Activated CD8-positive, alpha-beta memory T cell treated with anti-CD3 and anti-CD28 coated beads, Interleukin-2, amount 50 U/mL, for 48 hours (primary cell): ENCODE measurements at places on chromosomes 4 and X.

GRCh38 chrX:110108381-110108821, 105.5 kb downstream of the TMEM164 start:
- DNase-seq, result no peak

GRCh38 chrX:29453333-29453732, 762.0 kb upstream of the MAGEB2 start:
- DNase-seq, result no peak

- DNase-seq, result no peak
Observed at GRCh38 chr4:47913330-47913729, 1.1 kb downstream of the NFXL1 start.

DNA sequence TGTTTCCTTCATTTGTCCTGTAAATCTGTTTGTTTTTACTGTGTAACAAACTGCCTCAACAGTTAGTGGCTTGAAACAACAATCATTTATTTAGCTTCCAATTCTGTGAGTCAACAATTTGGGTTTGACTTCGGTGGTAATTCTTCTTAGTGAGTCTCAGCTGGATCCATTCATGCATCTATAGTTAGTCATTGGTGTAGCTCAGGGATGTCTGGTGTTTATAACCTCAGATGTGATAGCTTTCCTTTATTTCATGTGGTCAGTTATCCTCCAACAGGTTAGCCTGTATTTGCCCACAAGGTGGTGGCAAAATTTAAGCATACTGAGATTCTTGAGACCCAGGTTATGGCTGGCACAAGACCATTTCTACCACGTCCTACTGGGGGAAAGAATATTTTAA, 1267.2 kb downstream of the RAPGEF2 start:
- no peak for DNase-seq

- no peak for DNase-seq
Observed at GRCh38 chr4:4991541-4992099, 27.6 kb downstream of the CYTL1 start.

DNA sequence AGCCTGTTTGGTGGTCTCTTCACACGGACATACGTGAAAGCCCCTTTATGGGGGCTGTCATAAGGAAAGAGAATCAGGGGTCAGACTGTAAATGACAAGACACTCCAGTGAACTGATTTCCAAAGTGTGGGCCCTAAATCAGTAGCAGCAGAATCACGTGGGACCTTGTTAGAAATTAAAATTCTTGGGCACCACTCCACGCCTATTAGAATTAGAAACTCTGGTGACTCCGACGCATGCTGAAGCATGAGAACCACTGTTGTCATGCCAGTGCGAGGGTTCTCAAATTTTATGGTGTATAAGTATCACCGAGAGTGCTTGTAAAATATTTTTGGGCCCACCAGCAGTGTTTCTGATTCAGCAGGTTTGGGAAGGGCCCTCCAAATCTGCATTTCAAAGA, 672.8 kb downstream of the DMD start:
- no peak for DNase-seq

DNA sequence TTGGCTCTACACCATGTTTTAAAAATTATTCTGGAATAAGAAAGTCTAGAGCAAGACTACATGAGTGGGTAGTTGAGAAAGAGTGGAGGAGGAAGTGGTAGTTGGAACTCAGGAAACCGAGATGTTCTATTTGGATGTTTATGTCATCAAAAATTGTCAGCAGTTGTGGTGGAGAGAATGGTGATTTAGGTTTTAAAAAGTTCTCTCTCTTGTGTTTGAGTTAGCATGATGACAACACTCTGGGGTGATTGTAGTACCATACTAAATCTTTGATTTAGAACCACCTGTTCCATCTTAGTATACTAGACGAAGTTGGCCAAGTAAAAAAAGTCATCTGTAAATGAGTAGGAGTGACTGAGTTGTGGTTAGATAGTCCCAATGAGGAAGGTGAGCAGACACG, 40.7 kb downstream of the KLHL2 start:
- no peak for DNase-seq

GRCh38 chr4:152937336-152938236, 1.5 kb downstream of the FHDC1 start:
- DNase-seq, result no peak

DNA sequence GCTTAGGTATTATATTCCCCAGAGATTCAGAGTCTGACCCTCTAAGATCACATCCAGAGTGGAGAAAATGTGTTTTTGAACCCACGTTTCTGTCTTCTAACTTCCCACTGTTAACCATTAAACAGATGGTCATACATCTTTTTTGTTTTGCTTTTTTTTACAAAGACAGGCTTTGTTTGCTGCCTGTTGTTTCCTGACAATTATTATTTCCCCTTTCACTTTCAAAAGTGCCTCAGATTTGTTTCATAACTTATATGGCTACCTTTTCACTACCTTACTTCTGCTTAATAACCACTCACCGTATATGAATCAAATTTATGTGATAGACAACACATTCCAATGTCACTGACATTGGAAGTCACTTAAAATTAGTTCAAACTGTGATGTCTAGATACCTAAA, 142.2 kb downstream of the HS3ST1 start:
- DNase-seq, result no peak

GRCh38 chr4:56764223-56764622, 57.3 kb downstream of the SPINK2 start:
- no peak for DNase-seq

- no peak for DNase-seq
Observed at GRCh38 chrX:148193759-148194158, 212.6 kb downstream of the FMR1NB start.

- DNase-seq, result no peak
Observed at GRCh38 chr4:32830160-32830559, 2110.0 kb downstream of the PCDH7 start.

DNA sequence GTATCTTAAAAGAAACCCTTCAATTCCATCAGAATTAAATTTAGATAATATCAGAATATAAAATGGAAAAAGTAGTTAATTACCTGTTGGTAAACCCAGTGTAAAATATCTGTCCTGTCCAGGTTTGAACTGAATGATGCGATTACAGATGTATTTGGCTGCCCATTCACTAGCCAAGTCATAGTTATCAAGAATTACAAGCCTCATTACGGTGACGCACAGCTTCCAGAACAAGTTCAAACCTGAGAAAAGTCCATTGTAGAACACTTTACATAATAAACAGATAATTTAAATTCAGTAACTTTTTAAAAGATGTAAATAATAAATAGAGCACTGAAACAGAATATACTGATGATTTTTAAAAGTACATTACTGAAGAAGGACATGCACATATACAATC, 4.4 kb downstream of the GNPDA2 start:
- DNase-seq, result no peak

DNA sequence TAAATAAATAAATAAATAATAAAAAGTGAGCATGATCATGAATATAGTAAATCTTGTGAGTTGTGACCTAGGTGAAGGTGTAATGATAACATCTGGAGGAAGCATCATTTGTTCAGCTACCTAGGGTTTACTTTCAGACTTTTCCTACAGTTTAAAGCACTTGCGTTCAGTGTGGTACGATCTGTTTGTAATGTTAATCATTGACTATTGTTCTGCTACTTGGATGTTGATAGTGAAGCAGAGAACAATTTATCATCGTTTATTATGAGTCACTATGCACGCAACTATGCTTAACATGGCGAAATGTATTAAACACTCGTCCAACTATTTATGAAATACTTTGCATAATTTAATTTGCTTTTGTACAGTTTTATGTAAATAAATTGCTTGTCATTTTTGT, 426.2 kb downstream of the PCDH7 start:
- no peak for DNase-seq

DNA sequence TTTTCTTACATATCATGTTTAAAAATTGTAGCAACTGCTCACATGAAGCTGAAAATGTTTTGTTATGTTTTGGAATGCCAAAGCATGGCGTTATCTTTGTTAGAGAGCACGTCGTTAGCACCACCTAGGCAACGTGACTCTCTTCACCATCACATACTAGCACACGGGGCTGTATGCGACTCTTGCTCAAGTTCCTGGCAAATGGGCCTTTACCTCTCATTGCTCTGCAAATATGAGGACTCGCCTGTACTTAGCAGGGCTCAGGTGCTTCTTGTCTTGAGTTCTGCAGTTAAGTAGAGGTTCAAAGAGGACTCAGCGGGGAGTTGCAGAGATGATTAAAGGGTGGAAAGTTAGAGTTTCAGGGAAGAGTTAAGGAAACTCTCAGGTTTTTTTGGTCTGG, 59.4 kb downstream of the CLCN4 start:
- DNase-seq, result no peak

DNA sequence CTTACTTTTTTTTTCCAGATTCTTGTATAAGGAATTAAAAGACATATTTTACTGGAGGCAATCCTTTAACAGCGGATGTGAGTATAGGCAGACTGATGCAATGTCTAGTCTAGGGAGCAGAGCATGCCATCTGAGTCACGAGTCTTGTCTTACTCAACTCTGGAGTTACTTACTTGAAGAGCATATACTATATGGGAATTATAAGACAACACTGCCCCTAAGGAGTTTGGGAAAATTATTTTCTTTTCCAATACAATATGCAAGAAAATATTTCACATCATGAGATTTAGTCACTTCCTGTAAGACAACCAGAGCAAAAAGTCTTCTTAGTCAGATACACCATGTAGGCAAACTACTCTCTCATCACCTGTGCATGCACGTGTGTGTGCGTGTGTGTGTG, 537.3 kb upstream of the FTHL17 start:
- no peak for DNase-seq

- DNase-seq, result no peak
Observed at GRCh38 chr4:148152868-148153625, 289.2 kb downstream of the NR3C2 start.

- DNase-seq, result no peak
Observed at GRCh38 chr4:13399257-13399656, 84.9 kb downstream of the RAB28 start.

- DNase-seq, result no peak
Observed at GRCh38 chr4:124940387-124940786, 227.9 kb upstream of the ANKRD50 start.

DNA sequence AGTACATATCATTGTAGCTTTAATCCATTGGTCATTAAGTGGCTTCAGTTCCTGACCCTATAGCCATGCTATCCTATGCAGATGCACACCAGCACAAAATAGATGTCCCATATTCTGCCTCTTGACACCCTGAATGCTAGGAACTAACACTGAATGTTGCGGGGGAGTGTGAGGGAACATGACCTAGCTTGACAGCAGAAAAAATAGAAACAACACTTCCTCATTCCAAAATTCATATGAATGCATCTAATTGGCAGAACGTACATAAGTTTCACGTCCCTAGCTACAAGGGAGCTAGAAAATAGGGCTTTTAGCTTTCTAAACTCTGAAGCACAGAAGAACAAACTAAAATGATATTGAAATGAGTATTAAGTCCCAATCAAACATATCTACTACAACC, 14.4 kb upstream of the DCAF8L1 start:
- DNase-seq, result no peak

- no peak for DNase-seq
Observed at GRCh38 chr4:62970846-62971245, 1438.4 kb downstream of the TECRL start.

GRCh38 chr4:96356591-96357370, 516.9 kb downstream of the PDHA2 start:
- no peak for DNase-seq

DNA sequence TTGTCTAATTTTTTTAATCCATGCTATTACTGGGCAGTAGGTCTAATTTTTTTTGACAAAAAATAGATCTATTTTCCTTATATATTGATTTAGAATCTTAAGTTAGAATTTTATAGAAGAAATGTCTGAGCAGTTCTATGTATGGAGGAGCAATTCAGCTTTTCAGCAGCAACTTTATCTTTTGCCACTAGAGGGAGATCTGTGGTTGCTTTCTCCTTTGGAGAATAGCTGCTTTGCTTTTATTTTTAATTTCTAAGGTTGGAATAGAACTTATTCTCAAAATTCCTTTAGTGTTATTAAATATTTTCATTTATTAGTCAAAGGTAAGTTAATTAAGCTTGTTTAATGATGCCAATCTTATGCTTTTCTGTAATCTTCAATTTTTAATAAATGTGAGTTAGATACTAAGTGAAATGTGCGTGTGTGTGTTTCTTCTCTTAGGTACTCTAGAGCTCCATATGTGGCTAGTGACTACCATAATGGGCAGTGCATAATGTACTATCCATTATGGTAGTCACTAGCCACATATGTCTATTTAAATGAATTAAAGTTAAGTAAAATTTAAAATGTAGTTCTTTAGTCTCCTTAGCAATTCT, 29.3 kb downstream of the FAM199X start:
- no peak for DNase-seq

GRCh38 chr4:189792924-189793618, 147.6 kb upstream of the FRG1 start:
- DNase-seq, result peak; percentile 88

DNA sequence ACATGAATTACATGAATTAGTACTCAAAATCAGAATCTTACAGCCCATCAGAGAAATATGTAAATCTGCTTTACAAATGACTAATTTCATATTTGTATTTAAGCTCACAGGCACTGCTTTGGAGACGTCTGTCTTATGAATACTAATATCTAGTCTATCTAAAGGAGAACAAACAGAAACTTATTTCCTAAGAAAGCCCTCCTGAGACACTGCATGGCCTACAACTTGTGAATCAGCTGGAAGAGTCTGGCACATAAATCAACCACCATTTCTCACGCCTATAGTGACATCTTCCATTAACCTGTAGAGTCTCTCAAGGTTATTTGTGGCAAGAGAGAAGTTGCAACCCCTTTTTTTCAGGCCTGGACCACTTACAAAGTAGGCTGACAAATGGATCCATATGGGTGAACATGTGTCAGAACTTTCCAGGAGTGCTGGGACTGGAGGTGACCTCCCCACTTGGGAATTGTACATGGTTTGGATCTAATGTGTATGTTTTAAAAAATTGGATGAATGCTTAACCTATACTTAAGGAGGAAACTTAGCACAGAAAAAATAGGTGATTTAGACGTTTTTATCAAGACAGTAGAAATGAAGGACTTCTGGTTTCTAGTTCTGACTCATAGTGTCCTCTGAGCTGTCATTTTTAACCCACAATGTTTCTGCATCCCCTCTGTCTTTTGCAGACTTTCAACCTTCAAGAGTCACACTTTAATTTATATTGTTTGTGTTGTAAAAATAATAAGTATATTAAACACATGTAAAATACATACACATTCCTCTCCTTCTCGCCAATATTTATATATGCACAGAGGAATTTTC, 83.2 kb upstream of the ARHGAP24 start:
- DNase-seq, result no peak

DNA sequence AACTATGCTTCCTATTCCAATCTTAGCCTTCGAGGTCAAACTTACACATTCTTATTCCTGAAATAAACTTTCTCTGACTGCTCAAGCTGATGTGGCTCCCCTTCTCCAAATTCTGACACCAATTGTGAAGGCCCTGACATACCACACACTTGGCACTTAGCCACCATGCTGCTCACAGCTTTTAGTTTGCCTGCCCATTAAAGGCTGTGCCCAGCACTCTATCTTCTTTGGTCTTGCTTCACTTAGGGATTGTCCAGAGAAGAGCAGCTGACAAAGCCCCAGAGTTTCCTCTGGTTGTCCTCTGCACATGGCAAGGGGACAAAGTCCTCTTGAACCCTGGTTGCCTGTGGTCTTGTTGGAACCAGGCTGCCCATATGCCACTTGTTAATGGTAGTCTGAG, 126.1 kb downstream of the ARHGEF9 start:
- DNase-seq, result no peak
